T-helper 2 cell (primary cell): ENCODE measurements at places on chromosomes 11 and 22.

DNA sequence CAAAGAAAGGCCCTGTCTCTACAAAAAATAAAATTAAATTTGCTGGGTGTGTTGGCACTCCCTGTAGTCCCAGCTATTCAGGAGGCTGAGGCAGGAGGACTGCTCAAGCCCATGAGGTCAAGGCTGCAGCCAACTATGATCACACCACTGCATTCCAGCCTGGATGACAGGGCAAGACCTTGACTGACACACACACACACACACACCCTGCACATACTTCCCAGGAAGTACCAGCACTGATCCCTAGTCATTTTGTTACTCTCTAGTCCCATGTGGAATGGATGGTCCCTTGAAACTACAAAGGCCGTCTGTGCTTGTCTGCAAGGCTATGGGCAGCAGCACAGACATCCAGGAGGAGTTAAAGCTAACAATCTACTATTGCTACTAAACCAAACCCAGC, 59.7 kb upstream of the CYP2D6 start:
- no peak for DNase-seq

DNA sequence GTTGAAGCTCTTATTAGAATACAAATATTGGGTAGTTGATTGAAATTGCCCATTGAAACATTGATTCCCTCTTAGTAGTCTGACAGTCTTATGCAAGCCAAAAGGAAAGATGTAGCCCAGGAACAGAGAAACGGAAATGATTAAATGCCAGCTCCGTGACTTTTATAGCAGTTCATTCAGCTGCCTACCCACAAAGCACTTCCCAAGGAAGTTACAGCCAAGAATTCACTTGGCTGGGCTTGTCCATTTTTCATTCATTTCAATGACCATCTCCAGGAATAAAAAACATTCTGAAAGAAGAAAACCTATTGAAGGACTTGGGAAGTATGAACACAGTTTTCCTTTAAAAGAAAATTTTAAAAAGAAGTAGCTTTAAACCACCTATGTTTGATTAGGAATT, 62.0 kb downstream of the NCAM1 start:
- DNase-seq = no peak

- no peak for DNase-seq
These were observed 49.3 kb upstream of the MPPED2 start for GRCh38 chr11:30635401-30635989.

DNA sequence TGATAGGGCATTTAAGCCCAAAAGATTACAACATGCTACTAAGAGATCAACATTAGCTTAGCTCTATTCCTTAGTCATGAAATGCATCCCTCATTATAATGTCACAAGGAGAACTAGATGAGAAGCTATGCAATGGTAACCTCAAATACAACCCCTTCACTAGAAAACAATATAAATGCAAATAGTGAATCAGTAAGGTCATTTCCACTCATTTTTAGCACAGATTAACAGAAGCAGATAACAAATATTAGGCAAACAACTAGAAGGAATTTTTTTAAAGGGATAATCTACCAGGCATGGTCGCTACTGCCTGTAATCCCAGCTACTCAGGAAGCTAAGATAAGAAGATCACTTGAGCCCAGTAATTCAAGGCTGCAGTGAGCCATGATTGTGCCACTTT, 28.2 kb downstream of the SIK3 start:
- DNase-seq = no peak

DNA sequence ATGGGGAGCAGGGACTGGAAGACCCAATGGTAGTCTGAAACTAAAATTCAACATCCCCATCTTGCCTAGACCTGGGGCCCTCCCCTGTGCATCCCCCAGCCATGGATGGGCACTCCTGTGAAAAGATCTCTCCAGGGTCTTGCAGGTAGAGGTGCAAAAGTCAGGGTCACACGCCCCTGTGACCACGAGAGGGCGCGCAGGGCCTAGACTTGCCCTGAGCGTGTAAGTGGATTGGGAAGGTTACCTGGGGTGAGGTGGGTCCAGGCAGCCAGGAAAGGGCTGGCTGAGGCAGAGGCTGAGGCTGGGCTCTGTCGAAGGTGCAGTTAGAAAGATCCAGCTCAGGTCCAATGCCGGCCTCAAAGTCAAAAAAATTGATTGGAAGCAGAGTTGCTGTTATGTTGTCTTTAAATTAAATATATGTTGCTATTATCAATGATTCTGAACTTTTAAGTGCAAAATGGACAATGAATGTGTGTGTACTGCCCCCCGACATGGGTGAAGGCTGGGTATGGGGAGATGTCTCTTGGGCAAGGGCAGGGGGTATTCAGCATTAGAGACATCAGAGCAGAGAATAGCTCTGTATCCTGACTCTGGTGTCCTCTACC, 4.8 kb upstream of the POU2F3 start:
- DNase-seq = no peak

DNA sequence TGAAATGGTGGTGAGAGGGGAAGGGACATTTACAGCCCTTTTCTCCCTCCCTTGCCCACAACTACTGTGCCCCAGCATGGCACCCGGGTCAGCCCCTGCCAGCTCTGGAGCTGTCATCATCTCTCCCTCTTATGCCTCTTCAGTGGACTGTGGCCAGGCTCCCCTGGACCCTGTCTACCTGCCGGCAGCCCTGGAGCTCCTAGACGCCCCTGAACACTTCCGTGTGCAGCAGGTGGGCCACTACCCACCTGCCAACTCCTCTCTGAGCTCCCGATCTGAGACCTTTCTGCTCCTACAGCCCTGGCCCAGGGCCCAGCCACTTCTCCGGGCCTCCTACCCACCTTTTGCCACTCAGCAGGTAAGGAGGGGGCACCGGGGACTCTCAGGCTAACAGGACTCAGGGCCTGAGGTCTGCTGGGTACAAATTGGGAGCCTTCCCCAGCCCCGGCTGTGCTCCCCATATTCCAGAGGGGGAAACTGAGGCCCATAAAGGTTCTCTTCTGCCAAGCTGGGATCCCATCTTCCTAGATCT, 2.9 kb downstream of the TMEM132A start:
- DNase-seq = no peak
